ENCODE measurements at places on chromosomes 13 and 19.
A peak's percentile ranks its signal among the peaks of the same experiment; 100 is the strongest.

GRCh38 chr13:73945871-73946270 lies 188.3 kb downstream of the KLF12 start:
- no peak for DNase-seq

DNA sequence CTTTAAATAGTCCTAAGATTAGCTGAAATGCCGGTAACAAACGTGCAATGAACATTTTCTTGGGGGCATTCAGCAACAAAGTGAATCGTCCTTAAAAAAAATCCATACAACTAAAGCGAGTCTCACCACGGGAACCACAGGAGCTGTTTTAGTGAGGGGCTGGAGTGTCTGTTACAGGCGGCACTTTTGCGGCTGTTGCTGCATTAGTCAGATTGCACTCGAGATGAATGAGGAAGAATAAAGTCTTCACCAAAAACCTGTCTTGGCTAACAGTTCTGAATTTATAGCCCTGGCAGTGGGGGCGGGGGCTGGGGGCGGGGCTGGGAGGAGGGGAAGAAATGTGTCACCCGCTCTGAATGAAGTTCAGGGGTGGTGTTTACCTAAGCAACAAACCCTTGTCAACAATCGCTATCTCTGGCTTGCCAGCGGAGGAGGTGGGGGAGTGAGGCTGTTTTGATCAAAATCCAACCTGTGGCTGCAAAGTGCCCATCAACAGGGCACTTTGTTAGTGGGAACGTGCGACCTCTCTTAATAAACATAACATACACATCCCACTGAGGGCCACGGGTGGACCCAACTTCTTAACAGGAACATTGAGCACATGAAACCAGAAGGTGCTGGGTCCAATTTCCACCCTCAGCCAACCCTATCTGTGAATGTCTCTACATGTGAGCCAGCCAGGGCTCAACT lies 44.5 kb downstream of the RFX2 start:
- DNase-seq = peak; percentile 50

DNA sequence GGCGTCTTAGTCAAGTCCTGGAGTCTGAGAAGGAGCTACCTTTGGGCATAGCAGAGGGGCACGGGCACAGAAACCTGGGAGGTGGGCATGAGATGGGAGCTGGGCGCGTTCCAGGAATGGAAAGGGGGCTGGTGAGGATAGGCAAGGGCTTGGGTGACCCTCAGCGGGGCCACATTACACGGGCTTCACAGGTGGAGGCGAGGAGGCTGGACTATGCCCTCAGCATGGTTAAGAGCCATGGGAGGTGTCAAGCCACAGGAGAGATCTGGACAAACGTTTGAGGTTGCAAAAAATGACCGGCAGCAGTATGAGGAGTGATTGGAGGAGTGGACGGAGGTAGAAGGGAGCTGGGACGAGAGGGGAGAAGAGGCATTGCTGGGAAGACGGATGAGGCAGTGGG lies 21.5 kb downstream of the NECTIN2 start:
- no peak for DNase-seq

GRCh38 chr13:114002771-114003321 lies 29.0 kb upstream of the C13orf46 start:
- no peak for DNase-seq

DNA sequence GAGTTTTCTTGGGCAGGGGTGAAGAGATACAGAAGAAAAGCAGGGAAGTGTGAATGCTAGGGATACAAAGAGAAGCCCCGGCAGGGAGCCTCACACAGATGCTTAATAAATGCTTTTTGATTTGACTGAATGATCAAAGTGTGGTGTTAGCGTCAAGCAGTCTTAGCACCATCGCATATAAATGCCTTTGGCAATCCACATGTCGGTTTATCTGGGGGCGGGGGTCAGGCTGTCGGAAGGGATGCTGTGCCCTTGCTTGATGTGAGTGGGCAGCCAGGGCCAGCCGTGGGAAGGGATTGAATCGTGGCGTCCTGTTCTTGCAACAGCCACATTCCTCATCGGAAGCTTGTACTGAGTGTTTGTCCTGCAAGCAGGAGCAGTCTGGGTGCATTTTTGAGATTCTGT lies 173.1 kb downstream of the LACC1 start:
- no peak for DNase-seq

DNA sequence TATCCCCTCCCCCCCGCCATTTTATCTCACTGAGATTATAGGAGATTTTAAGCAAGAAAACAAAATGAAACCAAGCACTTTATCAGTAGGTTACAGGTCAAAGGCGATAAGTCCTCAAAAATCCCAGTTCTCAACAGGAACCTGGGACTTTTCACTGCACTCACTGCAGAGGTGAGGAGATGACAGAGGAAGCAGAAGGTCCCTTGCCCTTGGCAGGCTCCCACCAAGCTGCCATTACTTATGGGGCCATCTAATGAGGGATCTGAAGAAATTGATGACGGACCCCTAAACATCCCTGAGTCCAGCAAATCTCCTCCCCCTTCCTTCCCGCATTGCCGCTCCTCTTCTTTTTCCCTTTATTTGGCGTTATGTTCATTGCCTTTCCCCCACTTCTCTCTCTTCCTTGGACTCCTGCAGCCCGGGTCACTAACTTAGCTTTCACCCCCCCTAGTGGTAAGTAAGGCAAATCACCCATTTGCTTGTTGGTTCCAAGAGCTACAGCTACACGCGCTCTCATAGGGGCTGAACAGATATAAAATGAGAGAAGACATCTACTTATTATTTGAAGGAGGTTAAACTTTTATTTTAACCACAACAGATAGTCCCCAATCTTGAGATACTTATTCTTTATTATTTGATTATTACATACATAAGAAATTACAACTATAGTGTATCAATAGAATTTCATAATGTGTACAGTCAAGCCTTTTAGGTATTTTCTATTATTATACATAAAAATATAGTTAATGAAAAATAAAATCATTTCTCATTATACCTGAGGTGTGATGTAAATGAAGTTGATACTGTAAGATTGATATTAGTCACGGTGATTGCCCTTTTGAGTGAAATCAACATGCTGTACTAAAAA lies 52.0 kb upstream of the ARGLU1 start:
- peak; percentile 10 for DNase-seq

DNA sequence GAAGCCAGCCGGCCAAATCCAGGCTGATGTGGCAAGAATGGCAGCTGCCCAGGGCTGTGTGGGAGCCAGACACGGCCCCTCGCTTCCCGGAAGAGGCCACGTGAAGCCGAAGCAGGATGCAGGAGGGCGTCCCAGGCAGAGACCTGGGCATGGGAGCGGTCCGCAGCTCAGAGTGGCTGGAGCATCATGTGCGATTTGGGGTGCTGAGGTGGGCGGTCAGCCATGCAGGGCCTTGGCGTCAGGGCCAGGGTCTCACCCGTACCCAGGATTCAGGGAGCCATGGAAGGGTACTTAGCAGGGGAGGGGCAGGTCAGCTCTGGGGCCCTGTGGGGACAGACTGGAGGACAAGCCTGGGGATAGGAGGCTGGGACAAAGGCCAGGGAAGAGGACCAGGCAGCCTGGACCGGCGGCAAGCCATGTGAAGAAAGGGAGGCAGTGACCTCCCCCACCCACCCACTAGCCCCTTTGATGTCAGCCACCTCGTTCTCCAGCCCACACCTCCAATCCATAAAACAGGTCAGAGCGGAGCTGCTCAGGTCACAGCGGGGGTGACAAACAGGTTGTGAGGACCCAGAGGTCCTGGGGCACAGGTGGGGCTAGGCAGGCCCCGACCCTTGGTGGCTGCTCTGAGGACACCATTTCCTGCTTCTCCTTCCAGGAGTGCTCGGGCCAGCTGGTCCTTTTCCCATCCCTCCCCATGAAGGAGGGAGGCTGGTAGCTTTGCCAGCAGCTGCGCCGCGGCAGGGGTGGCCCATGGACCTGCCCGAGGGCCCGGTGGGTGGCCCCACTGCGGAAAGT lies 2.3 kb downstream of the KASH5 start:
- no peak for DNase-seq

DNA sequence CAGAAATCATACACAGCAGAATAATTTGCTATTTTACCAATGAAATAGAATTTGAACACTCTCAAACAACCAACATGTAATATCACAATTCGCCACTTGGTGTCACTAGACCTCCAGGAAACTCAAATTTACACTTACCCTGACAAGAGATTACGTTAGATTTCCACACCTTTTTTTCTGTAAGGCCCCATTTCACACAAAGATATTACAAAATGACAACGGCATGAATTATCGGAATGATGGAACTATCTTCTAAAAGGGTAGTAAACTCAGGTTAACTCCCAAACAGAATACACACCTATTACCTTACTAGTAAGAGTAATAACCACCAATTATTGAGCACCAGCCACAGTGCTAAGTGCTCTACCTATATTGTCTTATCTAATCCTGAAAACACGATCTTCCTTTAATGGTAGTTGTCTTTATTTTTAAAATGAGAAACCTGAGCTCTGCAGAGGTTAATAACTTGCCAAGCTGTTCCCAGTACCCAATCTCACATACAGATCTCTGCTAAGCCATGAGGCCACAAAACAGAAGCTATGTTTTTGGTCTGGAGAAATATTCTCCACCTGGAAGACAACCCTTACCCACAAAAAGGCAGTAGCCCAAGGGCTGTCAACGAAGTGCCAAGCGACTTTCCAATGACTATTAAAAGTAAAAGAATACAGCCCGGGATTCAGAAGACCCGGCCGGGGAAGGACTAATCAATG lies 152.4 kb downstream of the DCLK1 start:
- DNase-seq = no peak

DNA sequence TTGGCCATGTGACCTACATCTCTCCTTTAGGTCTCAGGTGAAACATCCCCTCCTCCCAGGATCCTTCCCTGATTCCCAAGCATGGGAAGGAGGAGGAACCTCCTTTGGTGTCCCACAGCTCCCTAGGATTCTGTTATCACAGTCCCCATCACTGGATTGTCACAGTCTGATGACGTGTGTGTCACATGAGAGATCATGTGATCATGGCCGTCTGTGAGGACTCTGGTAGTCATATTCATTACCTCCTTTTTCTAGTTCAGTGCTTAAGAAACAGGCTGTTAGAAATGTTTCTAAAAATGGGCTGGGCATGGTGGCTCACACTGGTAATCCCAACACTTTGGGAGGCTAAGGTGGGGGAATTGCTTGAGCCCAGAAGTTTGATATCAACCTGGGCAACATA lies 3.0 kb downstream of the DHX34 start:
- DNase-seq = no peak

- no peak for DNase-seq
Measured at GRCh38 chr13:57946361-57946760, 314.8 kb downstream of the PCDH17 start.

DNA sequence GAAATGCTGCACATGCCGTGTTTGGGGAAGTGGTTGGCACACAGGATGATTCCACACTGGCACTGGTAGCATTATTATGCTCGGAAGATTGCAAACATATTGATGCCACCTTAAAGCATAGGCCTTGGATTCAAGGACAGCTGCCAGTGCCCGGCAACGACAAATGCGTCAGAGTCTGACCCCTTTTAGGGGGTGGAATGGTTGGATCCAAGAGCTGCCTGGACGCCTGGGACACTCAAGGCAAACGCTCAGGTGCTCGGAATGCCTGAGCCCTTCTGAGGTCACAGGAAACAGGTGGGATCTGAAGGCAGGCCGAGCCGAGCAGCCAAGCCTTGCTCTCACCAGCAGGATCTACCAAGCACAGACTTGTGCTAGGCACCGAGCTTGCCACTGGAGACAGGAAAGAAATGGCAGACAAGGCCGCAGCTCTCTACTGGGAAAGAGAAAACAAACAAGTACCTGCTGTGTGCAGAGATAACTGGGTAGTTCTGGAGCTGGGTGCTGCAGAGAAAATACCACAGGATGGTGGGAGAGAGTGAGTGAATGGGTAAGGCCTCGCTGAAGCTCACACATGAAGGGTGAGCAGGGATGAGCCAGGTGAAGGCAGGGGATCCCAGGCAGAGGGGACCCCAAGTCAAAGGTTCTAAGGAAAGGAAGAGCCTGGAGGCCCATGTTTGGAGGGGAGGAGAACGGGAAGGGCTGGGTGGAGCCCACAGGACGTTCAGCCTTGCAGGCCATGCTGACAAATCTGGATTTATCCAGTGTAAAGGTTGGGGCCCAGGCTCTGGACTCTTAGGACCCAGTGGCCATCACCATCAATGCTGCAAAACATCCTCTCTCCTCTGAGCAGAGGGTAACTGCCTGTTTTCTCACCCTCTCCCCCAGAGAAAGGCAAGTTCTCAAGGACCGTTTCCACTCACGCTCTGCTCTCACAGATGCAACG lies 9.2 kb downstream of the RANBP3 start:
- no peak for DNase-seq

- DNase-seq = no peak
Measured at GRCh38 chr13:29496241-29496712, 99.2 kb downstream of the SLC7A1 start.

DNA sequence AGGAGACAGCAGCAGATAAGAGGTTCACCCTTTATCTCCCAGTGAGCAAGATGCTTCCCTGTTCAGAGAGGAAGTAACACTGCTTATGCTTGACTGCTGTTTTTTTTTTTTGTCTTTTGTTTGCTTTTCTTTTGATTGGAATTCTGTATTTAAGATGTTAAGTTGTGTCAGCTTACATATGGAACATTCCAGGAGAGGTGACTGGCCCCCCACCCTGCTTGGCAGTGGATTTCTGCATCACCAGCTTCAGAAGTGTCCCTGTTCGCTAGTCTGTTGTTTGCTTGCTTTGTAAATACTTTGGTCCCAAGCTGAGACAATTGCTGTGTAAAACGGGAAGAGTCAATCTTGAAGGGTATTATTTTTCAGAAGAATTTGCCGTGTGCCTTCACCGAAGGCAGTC lies 43.0 kb downstream of the IFT88 start:
- no peak for DNase-seq

DNA sequence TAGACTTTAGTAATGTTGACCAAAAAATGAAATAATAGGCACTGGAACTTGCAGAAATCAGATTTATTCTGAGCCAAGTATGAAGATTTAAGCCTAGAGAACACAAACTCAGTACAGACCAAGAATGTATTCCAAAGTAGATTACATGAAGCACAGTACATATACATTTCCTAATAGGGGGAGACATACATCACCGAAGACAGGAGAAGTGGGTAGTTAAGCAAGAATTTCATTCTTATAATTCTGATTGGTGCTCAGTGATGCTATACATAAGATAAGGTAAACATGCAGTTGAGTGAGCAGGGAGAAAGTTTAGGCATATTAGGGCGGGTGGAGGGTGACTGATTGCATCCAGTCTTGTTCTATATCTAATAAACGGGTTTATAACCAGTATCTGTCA lies 2218.8 kb downstream of the PCDH9 start:
- DNase-seq = no peak

DNA sequence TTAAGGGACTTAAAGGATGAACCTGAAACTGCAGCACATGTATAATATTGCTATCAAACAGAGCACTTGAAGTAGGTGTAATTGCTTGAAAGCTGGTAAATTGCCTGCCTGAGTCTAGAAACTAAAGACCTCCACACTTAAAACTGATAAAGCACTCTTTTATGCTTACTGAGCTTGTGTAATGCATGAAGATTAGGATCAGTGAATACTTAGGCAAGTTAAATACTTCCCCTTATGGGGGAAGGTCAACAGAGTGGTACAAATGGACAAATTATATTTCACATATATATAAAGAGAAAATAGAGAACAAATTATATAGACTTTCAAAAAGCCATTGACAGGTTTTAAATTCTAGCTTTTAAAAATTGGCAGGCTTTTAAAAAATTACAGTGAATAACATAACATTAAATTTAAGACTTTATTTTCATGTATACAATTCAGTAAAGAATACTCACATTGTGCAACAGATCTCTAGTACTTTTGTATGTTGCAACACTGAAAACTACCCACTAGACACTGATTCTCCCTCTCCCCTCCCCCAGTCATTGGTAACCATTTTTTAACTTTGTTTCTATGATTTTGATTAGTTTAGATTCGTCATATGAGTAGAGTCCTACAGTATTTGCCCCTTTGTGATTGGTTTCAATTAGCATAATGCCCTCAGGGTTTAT lies 23.9 kb downstream of the PIBF1 start:
- DNase-seq = no peak

Measured in stimulated activated CD4-positive, alpha-beta T cell treated with anti-CD3 and anti-CD28 coated beads, Interleukin-1b, Interleukin-23, amount 100 ng/mL, for 4 hours (primary cell).